ENCODE measurements at places on chromosomes 16 and 17.

DNA sequence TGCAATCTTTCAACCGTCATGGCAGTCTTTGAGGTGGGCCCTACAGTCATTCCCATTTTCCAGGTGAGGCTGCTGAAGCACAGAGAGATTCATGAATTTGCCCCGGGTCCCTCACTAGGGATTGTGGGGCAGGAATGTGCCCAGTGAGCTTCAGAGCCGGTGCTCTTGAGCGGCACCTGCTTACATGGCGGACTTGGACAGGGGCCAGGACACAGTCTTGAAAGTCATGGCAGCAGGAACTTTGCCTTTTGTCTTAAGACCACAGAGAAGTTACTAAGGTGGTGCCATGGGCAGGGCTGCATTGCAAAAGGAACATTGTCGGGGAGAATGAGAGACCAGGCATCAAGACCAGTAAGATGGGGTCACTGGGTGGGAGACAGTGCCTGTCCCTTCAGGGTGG lies 363.4 kb downstream of the FOXL1 start:
- DNase-seq = no peak

DNA sequence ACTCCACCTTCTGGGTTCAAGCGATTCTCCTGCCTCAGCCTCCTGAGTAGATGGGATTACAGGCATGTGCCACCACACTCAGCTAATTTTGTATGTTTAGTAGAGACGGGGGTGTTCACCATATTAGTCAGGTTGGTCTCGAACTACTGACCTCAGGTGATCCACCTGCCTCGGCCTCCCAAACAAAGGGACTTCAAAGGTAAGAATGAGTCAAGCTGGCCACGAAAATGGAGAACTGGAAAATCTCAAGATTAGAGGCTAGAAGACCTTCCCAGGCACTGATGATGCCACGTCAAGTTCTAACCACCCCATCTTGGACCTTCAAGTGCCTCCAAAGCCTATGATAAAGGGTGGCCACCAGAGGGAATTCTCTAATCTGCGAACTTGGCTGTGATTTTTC lies 1.3 kb upstream of the CCL15 start:
- DNase-seq = no peak

GRCh38 chr16:7921345-7921744 lies 588.7 kb downstream of the RBFOX1 start:
- DNase-seq = no peak

- no peak for DNase-seq
Measured at GRCh38 chr17:81459224-81459623, 53.4 kb downstream of the ACTG1 start.

GRCh38 chr17:72412650-72413076 lies 291.8 kb downstream of the SOX9 start:
- no peak for DNase-seq

GRCh38 chr17:28033972-28034714 lies 8.3 kb upstream of the NLK start:
- no peak for DNase-seq

DNA sequence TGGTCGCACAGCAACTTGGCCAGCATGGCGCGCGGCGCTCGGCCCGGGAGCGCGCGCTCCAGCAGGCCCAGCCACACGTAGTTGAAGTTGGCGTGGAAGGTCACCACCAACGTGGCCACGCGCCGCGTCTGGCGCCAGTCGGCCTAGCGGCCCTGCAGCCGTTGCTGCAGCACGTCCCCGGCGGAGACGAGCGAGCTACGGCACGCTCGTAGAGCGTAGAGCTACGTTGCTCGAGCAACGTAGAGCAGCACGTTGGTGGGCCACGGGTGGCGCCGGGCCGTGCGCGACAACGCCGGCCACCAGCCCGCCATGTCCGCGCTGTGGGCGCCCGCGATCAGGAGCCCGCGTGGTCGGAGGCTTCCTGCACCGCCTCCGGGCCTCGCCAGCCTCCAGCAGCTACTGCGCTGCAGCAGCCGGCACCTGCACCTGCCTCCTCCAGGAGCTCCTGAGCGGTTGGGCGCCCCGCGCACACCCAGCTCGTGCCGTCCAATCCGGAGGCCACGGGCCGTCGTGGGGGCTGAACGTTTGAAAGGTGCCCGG lies 13.4 kb upstream of the SULT1A1 start:
- DNase-seq = peak; percentile 35

DNA sequence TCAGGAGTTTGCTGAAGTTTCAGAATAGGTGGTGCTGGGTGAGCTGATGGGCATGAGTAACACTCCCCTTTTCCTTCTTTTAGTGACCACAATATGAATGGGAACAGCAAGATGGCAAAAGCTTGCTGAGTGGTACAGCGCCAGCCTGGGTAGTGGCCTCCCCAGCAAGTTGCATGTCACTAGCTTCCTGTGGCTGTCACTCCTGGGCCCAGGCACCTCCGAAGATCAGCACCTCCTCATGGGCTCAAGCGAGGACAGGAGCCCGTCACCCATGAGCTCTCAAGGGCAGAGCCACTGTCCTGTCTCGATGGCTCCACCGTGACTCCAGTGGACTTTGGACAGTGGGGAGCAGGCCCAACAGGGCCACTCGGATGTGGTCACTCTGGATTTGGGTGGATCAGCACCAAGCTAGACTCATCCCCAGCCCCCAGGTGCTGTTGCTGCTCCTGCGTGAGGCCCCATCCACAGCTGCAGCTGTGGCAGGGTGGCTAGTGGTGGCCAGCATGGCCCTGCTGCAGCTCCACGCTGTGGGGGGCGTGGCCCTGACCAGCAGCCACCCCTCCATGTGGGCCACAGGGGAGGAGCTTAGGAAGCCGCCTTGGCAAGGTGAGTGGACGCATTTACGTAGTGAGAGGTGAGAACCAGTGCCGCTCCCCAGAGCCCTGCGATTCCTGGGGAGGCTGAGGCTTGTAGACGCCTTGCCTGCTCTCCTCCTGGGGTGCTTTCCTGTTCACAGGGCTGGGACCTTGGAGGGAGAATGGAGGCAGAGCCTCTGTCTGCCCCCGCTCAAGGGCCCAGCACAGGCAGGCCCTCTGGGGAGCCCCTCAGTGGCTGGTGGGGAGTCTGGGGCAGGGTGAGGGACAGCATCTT lies 13.6 kb upstream of the DNASE1 start:
- DNase-seq = no peak

- DNase-seq = no peak
Measured at GRCh38 chr17:70242781-70243437, 73.6 kb downstream of the KCNJ2 start.

- DNase-seq = no peak
Measured at GRCh38 chr17:34639706-34640425, 60.5 kb downstream of the TMEM132E start.

DNA sequence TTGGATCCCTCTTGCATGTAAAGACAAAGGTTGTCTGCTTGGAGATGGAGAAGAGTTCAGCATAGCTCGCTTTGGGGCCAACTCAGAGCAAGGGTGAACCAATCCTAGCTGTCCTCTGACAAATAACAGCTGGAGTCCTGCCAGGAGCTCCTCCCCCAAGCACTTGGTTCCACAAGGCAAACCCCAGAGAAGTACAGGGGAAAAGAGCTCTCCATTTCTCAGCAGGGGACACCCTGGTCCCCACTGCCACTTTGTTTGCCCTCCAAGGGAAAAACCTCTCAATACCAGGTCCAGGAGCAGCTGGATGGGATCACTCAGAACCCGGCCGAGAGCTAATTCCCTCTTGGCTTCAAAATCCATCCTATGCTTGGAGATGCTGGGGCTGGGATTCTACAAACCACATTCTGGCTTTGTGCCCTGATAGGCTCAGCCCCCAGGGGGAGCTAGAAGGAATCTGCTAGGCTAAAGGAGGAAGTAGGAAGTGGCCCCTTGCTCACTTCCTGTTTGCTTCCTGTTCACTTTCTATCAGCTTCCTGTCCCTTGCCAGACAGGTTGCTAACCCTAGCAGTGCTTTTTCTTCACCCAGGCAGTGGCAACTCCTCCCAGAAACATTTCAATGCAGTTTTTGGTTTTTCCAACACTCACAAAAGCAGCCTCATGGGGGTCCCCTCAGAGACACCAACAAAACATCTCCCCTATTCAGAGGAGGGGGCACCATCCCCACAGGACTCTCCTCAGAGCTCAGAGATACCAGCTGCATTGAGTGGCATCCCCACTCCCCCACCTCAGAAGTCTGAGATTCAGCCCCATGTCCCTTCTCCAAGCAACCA lies 30.7 kb downstream of the CDRT4 start:
- no peak for DNase-seq

DNA sequence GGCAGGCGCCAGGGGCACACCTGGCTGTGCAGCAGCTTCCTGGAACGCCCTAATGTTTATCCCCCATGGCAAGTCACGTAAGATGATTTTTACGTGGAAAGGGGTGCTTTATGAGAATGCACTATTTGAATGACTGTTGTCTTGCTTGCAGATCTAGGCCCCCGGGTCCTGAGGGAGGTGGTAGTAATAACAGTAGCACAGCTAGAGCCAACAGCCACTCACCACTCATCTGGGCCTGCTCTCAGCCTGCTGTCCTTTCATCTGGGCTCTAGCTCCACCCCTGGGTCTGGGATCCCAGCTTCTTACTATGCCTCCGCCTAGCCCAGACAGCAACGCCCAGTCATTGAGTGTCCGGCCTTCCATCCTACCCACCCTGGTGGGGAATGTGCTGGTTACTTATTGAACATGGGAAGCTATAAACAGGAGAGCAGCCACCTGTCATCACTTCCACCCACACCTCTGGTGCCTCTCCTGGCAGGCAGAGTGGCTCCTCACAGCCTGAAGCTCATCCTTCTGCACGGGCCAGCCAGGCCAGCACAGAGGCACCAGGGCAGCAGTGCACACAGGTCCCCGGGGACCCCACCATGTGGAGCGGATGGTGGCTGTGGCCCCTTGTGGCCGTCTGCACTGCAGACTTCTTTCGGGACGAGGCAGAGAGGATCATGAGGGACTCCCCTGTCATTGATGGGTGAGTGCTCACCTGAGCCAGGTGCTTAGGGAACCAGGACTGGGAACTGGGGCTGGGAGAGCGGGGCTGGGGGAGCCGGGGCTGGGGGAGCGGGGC lies 16.6 kb downstream of the DPEP1 start:
- DNase-seq = no peak

- DNase-seq = no peak
Measured at GRCh38 chr16:14608604-14609003, 21.5 kb downstream of the PARN start.

DNA sequence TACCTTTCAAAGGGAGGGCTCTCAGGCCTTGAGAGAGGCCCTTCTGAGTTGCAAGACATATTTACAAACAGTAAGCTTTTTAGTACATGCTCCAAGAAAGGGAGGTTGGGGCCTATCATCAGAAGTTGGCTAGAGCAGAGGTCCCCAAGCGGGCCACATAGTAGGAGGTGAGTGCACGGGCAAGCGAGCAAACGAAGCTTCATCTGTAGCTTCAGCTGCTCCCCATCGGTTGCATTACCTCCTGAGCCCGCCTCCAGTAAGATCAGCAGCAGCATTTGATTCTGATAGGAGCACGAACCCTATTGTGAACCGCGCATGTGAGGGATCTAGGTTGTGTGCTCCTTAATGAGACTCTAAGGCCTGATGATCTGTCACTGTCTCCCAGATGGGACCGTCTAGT lies 26.2 kb downstream of the PRDM7 start:
- no peak for DNase-seq

GRCh38 chr17:80765241-80765961 lies 220.8 kb downstream of the RPTOR start:
- no peak for DNase-seq
